ENCODE measurements at places on chromosomes 4 and X.

DNA sequence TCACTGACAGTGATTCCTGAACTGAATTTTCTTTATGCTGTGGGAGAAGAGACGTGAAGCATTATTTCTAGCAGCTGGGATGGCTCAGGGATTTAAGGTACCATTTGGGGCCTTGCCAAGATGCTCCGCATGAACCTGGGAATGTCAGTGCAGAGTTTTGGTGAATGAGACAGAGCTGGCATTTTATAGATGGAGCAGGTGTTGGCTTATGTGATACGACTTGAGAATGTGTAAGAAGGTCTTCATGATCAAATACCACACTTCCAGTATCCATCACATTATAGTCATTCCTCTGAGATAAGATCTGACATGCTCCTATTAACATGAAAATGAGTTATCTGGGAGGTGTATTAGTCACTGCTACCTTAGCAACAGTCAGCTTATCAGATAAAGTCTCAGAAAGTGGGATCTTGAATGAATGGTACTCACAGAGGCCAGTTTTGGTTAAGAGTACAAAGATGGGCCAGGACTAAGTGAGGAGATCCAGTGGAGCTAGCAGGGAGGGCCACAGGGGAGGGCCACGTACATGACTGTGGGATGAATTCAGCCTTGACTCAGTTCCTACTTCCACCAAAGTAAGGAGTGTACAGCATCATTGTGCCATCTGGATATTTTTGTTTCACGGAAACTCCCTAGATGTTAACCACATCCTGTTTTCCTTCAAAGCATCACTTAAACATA, 116.7 kb downstream of the SPCS3 start:
- DNase-seq = no peak

GRCh38 chr4:83828601-83829000, 292.7 kb downstream of the GPAT3 start:
- no peak for DNase-seq

GRCh38 chr4:170030121-170030520, 3.9 kb upstream of the MFAP3L start:
- no peak for DNase-seq

DNA sequence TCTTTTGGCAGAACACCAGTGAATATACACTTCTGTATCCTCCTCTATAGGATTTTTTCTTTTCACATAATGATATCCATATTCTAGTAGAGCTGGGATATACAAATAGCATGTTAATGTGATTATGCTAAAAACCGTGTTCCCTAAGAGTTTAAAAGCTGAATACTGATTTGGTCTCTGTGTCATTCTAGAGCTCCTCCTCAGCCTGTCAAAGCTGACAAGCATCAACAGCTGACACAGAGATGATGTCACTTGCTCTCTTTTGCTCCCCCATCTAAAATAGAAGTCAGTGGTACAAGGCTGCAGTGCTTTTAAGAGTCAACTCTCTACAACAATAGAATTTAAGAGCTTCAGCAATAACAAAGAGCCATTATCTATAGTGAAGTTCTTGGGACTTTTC, 17.1 kb upstream of the HERC3 start:
- no peak for DNase-seq

- DNase-seq = no peak
These were observed 135.8 kb upstream of the ATP6AP2 start for GRCh38 chrX:40444798-40445496.

DNA sequence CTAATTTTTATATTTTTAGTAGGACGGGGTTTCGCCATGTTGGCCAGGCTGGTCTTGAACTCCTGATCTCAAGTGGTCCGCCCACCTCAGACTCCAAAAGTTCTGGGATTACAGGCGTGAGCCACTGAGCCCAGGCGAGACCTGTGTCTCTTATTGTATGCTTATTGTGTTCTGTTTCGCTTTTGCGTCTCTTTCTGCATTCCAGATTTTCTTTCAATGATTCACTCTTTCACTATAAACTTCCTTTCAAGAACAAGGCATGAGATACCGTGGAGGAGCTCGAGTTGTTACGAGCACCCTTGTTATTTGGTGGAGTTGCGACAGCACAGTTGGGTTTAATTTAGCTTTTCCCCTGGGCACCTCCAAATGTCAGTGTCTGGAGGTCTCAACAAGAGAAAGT, 366.7 kb upstream of the FAT1 start:
- DNase-seq = no peak

DNA sequence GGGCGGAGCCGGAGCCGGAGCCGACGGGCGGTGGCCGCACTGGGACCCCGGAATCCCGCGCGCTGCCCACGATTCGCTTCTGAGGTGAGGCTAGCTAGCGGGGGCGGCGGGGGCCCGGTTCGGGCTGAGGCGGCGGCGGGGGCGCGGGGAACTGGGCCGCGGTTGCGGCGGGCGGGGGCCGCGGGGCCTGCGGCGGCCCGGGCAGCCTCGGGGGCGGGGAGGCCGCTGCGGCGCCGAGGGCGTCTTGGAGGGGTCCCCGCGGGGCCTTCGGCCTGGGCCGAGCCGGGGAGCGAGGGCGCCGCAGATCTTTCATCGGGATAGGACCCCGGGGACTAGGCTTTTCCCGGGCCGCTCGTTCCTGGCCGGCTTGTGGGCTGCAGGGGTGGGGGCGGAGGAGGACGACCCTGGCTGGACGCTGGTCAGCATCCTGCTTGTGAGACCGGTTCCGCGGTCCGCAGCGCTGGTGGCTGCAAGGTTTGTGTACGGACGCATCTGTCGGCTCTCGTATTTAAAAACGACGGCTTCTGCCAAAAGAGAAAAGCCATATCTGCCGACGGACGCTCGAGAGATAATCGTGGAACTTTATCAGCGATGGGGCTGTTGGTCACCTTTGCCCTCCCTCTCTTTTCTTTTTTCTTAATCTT, 419 bp downstream of the ADD1 start:
- DNase-seq = no peak

DNA sequence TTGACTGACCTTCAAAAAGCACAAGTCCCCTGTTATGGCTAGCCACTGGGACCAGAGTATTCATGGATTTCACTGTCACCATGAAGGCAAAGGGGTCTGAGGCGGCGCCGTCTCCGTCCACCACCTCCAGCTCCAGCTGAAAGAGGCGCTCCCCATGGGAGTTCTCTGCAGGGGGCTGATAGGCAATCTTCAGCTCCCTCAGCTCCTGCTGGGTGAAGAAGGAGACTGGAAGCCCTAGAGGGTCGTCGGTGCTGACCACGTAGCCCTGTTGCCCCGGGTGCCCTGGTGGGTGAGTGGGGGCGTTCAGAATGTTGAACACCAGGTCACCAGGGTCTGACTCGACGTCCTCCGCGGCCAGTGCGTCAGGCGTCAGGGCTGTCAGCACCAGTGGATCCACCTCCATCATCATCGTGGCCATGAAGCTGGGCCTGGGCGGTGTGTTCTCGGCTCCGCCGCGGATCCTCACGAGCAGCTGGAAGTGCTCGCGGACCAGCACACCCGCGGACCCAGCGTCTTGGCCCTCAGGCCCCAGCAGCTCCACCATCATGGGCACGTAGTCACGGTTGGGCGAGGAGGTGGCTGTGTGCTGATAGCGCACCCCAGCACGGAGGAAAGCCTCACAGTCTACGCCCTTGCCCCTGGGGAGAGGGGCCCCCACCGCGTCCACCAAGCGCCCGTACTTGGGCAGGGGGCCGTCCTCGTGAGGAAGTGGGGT, 987 bp downstream of the FREM3 start:
- no peak for DNase-seq

DNA sequence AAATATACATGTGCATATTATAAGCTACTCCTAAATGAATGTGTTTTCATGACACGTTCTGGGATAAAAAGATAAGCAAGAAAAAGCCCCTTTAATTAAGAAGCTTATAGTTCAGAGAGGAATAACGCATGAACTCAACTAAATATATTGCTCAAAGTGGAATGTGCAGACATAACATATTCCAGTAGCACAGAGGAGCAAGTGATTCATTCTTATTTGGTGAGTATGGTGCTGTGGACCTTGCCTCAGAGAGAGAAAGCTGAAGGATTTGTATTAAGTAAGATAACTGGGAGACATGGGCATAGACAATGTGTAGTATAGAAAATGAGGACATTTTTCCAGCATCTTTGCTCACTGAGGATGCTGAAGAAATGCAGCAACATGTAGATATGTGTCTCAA, 76.8 kb downstream of the CFAP299 start:
- no peak for DNase-seq

DNA sequence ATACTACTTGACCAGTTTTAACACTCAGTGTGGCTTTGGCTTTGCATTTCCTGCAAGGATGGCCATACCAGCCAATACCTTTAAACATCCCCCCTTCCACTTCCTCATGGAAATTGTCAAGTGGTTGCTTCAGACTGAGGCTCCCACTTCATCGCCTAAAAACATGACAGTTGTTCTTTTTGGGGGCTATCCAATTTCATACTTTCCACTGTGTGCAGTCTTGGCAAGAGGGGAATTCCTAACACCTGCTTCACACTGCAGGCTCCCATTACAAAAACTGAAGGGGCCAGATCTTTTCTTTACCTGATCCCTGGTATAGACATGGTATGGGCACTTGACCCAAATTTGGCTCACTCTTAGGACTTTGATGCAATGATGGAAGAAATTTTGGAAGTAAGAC, 28.5 kb upstream of the TSR2 start:
- DNase-seq = no peak

DNA sequence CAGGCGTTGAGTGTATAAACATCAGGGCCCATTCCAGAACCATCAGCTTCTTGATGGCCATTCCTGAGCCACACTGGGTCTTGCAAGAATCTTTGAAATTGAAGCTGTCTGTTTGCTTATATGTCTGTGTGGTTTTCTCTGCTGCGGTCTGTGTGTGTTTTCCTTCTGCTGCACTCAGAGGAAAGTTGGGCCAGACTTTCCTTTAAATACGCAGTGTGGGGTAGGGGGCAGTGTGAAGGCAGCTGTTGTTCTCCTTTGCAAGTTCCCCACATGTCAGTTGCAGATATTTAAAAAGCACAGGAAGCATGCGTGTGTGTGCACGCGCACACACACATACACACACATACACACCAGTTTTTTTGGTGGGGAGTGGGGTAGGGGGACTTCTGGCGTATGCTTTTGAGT, 32.1 kb downstream of the CCKAR start:
- no peak for DNase-seq

DNA sequence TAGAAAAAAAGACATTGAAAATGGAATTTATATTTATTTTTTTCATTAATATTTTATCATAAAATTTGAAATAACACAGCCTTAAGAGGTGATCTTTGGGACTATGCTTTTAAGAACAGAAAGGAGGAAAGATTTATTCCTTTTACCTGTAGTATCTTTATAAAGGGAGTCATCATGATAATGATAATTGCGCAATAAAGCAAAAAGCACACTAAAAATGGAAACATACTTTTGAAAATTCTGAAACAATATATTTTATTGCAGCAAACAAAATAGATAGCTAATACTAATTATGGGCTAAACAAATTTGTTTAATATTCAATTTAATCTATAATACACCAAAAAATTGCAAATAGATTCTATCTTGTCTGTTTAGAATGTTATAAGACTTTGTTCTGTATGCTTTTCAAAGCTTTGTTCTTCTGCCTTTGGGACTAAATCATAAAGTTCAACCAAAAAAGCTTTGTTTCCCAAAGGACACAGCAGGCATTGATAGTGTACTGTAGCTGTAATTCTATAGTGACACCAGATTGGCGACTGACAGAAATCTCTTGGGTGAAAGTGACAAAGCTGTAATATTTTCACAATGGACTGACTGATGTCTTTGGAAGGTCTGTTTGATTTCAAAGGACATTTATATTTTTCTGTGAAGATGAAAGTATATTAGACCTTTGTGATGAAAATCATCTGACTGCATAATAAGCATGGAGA, 2156.6 kb upstream of the TENM3 start:
- no peak for DNase-seq

GRCh38 chr4:176619430-176619829, 173.3 kb downstream of the VEGFC start:
- DNase-seq = no peak

DNA sequence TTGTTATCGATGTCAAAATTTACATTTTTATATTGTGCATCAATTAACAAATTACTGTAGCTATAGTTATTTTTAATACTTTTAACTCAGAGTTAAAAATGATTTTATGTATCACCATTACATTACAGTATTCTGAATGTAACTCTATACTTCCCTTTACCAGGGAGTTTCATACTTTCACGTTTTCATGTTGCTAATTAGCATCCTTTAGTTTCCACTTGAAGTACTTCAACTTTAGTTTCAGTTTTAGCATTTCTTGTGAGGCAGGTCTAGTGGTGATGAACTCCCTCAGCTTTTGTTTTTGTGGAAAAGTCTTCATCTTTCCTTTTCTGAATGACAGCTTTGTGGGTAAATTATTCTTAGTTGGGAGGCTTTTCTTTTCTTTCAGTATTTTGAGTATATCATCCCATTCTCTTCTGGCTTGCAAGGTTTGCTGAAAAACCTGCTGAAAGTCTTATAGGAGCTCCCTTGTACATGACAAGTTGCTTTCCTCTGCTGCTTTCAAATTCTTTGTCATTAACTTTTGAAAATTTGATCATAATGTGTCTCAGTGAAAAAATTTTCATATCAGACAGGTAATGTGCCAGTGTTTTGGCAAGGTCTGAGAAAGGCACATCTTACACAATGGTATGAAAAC, 9.8 kb upstream of the CISD2 start:
- DNase-seq = no peak

DNA sequence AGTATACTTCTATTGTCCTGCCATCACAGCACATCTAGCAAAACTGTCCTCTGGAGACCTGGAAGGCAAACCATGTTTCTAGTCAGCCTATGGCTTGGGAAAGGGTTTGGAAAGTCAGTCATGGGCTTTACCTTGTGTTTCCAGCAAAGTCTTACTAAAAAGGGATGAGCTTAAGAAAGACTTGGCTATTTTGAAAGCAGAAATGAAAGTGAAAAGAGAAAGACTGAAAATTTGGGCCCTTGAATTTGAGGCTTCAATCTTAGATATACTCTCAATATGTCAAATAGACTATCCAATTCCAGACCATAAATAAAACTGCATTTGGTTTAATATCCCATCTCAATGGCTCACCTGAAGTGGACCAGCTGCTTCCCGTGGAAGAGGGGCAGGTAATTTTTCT, 127.9 kb downstream of the ZNF330 start:
- DNase-seq = no peak

DNA sequence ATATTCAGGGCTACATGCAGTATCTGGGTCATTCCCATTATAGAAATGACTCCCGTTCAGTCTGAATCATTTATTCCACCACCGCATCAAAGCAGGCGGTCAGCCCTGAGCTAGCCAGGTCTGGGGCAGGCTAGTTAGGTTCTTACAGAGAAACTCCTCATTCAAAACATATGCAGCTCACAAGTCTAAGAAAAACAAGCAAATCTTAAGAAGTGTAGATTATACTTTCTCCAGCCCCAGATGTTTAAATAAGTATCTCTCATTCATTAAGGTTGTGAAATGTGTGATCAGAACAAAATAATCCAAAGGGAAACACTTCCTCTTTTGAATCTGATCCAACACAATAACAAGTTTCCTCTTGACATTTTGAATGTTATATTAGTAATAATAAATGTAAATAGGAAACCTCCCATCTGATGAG, 441.9 kb downstream of the INPP4B start:
- no peak for DNase-seq

DNA sequence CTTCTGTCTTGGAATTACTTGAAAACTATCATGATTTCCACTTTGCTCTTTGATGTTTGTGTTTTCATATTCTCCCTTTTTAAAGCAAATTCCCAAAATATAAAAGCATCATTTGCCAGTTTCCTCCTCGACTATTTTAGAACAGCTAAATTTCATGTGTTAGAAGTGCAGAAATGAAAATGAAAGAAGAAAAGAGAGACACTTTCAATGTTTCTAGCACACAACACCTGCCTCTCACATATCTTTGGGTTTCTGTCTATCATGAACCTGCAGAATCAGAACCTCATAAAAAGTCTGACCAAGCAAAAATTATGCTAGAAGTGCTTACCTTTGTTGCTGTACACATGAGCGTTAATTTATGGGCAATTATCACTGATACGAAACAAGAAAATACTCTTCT, 1.9 kb upstream of the NEUROG2 start:
- no peak for DNase-seq

Measured in activated CD8-positive, alpha-beta memory T cell treated with anti-CD3 and anti-CD28 coated beads for 1 hour (primary cell).